ENCODE measurements at places on chromosomes 2 and 18. TPM values are rescaled to one million over a fixed set of nuclear protein-coding genes. Genes with fewer than 3 reads are reported as not detected.

DNA sequence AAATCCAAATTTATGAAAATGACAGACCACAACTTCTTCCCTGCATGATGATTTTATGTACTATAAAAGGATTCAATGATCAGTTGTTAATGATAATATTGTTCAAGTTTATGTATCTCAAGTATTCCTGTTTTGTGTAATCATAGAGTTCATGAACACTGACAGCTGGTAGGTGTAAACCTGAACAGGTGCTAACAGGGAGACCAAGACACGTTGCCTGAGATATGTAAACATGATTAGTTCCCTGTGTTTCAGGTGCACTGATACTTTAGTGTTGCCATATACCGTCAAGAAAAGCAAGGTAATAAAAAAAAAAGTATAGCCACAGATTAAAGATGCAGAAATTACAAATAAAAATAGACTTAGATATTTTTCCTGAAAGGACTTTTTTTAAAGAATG lies 131.8 kb downstream of the BAZ2B start:
- DNase-seq, result no peak

- peak; percentile 22 for DNase-seq
Measured at GRCh38 chr2:67215214-67216055, 181.7 kb upstream of the ETAA1 start.

DNA sequence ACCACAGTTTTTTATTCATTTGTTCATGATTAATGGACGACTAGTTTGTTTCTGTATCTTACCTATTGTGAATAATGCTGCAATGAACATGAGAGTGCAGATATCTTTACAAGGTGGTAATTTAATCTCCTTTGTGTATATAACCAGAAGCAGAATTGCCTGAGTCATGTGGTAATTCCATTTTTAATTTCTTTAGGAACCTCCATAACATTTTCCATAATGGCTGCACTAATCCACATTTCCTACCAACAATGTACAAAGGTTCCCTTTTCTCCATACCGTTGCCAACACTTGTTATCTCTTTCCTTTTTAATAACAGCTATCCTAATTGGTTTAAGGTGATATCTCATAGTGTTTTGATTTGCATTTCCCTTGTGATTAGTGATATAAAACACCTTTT lies 36.5 kb downstream of the NCOA1 start:
- no peak for DNase-seq

GRCh38 chr2:58448845-58449244 lies 207.7 kb upstream of the FANCL start:
- no peak for DNase-seq

DNA sequence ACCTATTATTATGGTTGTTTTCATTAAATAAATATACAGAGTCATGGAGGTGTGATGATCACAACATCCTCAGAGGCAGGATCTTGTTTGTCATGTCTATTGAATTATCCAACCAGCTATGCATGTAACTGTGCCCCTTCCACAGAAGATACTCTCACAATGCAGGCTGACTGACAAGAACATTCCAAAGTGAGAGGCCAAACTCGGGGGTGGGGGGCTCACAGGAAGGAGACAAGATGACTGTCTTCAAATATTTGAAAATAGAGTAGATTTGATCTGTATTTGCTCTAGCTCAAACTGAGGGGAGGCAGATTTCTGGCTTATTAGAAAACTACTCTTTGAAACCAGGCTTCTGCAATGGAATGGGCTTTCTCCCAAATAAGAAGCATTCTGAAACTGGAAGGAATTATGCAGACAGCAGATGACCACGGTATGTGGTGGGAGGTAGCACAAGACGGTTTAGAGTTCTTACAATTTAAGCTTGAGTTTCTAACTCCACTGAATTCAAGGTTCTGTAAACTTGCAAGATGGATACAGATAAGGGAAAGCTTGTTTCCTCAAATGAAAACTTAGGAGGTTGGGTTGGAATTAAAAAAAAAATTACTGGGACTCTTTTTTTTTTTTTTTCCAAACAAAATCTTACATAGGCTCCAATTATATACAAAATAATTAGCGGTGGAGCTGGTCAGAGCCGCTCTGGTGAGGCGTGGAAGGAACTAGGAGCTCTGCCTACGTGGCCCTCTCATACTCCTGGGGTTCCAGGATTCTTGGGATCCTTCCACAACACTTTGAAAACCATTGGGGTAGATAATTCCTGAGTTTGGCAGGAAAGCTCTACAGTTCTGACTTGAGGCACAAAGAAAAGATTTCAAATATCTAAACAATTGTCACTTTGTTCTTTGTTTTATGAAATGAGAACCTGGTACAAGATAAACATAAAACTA lies 79.3 kb downstream of the PLA2R1 start:
- no peak for DNase-seq

DNA sequence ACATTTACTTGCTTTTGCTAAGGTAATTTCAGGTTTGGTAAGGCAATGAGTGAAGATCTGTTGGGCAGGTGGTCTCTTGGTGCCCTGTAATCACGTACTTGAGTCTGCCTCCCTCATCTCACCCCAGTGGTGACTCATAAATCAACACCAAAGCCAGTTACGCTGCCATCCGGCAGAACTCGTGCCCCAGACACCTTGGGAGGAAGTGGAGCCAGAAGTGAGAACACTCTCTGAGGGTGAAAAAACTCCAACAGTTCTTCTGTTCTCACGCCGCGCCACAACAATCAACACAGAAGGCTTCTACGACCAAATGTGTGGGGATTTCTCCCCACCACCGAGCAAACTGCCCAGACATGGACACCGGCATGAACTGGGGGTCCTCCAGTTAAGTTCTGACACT lies 206.2 kb downstream of the ARL4C start:
- DNase-seq, result no peak

GRCh38 chr18:10085876-10086275 lies 172.1 kb downstream of the VAPA start:
- no peak for DNase-seq

DNA sequence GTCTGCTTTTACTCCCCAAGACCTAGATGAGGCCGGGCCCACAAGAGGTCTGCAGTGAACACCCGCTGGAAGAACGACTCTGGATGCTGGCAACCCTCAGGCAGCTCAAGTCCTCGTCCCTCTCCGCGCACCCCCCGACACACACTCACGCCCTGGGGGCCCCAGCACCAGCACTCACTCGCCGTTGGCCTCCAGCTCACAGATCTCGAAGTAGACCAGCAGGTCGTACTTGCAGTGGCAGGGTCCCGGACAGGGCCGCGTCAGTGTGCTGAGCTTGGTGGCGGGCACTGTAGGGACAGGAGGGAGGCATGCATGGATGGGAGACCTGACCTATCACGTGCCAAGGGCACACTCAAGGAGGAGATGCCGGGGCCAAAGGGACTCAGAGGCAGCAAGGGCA lies 49.4 kb downstream of the AQP12A start:
- no peak for DNase-seq

GRCh38 chr2:169320561-169320960 lies 41.8 kb downstream of the LRP2 start:
- no peak for DNase-seq

GRCh38 chr2:57908736-57909161 lies 137.9 kb upstream of the VRK2 start:
- DNase-seq, result no peak

DNA sequence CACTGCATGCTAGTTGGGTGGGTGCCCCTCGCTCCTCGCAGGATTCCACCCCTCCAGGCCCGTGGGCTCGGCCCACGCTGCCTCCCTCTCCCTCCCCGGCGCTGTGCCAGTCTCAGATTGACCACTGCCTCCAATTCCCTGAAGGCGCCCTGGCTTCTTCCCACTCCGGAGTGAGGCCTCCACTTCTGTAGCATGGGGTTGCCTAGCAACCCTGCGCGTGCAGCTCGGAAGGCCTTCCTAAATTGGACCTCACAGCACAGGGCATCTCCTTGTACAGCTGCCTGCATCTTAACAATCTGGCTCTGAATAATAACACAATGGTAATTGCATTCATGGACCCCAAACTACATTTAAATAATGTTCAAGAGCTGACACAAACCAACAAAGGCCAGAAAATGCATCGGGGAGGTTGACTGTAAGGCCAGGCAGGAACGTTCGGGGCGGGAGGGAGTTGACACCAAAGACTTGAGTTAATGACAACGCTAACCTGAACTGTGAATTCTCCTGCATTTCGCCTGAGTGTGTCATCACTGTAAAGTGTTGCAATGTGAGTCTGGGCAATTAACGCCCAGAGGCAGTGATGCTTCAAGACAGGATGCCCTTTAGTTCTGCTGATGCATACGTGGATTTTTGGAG lies 222.9 kb downstream of the ZBTB7C start:
- peak; percentile 42 for DNase-seq

DNA sequence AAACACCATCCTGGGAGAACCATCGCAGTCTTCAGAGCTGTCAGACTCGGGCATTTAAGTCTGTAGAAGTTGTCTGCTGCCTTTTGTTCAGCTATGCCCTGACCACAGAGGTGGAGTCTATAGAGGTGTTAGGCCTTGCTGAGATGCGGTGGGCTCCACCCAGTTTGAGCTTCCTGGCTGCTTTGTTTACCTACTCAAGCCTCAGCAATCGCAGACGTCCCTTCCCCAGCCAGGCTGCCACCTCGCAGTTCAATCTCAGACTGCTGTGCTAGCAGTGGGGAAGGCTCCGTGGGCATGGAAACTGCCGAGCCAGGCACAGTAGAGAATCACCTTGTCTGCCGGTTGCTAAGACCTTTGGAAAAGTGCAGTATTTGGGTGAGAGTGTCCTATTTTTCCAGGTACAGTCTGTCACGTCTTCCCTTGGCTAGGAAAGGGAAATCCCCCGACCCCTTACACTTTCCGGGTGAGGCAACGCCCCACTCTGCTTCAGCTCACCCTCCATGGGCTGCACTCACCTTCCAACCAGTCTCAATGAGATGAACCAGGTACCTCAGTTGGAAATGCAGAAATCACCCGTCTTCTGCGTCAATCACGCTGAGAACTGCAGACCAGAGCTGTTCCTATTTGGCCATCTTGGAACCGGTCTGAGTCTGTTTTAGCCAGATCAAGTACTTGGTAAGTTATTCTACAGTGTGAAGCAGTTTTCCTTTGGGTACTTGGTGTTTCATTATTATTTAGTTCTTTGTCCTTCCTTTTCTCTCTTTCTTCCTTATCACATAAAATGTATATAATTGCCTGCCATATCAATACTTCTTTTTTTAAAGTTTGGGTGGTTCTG lies 71.5 kb downstream of the CDC42EP3 start:
- DNase-seq, result no peak

DNA sequence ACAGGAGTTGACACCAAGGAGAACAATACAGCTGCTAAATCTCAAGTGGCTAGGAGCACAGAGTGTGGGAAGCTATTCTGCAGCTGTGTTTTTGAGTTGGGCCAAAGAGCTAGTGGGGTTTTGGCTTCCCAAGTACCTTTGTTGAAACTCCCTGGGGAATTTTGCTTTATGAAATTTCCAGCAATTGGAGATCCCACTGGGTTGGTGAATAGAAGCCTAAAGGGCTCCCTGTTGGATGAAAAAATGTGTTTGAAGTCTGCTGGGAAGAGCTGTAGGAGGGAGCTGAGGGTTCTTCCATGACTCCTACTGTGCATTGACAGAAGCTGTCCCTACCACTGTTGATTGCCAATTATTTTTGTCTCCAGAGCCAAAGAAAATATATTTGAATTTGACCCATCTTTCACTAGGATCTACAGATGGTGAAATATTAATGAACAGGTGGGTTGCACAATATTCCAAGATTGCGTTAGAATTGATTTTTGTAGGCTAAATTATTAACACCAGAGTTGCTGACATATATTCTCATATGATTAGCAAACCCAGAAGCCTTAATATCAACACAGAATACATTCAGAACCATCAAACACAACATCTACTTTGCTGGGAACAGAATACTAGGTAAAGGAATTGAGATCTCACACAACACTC lies 95.4 kb upstream of the CYP1B1 start:
- DNase-seq, result no peak

GRCh38 chr18:65906621-65907034 lies 155.8 kb downstream of the CDH7 start:
- no peak for DNase-seq

DNA sequence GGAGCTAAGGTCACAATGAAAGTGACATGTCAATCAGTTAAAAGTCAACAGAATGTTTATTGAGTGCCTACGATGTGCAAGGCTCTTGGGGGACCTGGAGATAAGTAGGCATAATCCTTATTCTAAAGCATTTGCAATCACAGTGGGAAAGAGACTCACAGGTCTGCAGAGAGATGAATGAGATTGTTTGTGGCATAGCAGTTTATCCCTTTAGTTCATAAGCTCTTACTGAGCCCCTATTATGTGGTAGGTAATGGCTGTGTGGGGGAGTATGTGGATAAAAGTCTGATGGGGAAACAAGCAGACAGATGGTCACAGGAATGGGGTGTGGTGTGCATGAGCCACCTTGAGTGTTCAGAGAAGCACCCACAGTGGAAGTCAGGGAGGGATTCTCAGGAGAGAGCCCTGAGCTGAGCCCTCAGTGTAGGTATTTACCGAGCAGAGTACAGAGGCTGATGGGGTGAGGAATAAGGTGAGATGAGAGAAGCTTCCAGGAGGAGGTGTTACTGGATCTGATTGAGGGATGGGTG lies 48.1 kb downstream of the EMILIN2 start:
- DNase-seq, result no peak

DNA sequence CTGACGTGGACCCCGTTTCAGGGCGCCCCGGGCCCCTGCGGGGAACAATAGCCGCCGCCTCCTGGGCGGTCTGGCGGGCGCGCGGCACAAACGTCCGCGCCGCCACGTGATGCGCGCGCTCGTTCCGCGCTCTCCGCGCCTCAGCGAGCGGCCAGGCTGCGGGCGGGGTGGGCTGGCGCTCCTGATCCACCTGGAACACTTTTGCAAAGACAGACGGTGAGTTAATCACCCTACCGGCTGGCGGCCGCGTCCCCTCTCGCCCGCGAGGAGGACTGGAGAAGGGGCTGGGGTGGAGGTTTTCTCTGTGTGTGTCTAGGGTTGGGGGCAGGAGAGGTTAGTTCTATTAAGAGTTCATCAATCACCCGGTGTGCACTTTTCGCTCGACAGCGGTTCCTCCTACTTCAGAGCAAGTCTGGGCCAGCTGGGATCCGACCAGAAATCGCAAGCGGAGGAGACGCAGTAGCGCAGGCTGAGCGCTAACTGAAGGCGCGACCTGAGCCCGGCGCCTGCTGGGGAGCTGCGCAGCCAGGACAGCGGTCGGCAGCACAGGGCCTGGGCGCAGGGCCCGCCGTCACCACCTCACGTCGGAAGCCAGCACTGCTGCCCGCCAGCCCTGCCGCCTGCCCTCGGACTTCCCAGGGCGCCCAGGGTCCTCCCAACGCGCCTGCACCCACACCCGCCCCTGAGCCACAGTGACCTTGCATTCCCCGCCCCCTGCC lies 10.3 kb upstream of the HOXD1 start:
- DNase-seq, result peak; percentile 60

GRCh38 chr2:101264360-101264939 lies 11.8 kb downstream of the CNOT11 start:
- DNase-seq, result no peak

GRCh38 chr2:197208841-197209240 lies 101.7 kb downstream of the ANKRD44 start:
- no peak for DNase-seq

- no peak for DNase-seq
Measured at GRCh38 chr18:49839012-49839411, 25.7 kb upstream of the ACAA2 start.

GRCh38 chr2:11407413-11407812 lies 58.5 kb downstream of the E2F6 start:
- DNase-seq, result no peak

Gene ANKAR
- polyA plus RNA-seq, result 3.6 TPM

Gene HSBP1L1
- 11.4 TPM for polyA plus RNA-seq

Gene UGT1A5
- not detected for polyA plus RNA-seq

Gene CTNNA2
- polyA plus RNA-seq, result 0.39 TPM

Gene CD8A
- 10.0 TPM for polyA plus RNA-seq

Gene MAPRE2
- 59.9 TPM for polyA plus RNA-seq

Data from ovary (tissue), 10 donors.